ENCODE measurements at places on chromosomes 13 and 19.

GRCh38 chr13:71672512-71672911 lies 194.5 kb downstream of the DACH1 start:
- DNase-seq, result no peak

- no peak for DNase-seq
Measured at GRCh38 chr19:34319785-34320184, 45.2 kb upstream of the GPI start.

- no peak for DNase-seq
Measured at GRCh38 chr19:50331994-50332243, 2.7 kb upstream of the KCNC3 start.

GRCh38 chr13:65454403-65454802 lies 1775.7 kb downstream of the PCDH9 start:
- no peak for DNase-seq

DNA sequence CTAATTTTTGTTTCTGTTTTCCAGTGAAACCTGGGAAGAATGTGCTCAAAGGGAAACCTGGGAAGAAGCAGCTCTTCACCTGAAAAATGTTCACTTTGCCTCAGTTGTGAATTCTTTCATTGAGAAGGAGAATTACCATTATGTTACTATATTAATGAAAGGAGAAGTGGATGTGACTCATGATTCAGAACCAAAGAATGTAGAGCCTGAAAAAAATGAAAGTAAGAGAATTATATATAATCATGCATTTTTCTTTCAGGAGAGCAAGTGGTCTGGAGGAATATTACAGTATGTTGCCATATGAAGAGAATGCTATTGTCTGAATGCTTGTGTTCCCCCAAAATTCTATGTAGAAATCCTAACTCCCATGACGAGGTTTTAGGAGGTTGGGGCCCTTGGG lies 3.4 kb downstream of the NUDT15 start:
- no peak for DNase-seq

- DNase-seq, result no peak
Measured at GRCh38 chr13:78844106-78844505, 185.2 kb upstream of the OBI1 start.

DNA sequence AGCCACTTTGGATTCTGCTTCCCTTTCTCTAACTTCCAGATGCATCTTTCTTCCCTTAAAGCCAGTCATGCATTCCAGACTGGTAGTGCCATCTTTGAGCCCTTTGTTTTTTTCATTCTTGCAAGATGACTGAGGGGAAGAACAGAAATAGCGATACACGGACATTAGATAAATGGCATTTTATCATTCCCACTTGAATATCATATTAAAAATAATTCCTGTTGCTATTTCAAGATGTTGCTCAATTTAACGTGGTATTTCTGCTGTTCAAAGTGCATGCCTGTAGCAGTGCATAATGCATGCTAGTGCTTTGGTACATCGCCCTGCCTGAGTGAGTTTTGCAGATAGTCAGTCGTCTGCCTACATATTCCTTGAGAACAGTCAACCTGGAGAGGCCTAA lies 140.6 kb upstream of the FRY start:
- no peak for DNase-seq

DNA sequence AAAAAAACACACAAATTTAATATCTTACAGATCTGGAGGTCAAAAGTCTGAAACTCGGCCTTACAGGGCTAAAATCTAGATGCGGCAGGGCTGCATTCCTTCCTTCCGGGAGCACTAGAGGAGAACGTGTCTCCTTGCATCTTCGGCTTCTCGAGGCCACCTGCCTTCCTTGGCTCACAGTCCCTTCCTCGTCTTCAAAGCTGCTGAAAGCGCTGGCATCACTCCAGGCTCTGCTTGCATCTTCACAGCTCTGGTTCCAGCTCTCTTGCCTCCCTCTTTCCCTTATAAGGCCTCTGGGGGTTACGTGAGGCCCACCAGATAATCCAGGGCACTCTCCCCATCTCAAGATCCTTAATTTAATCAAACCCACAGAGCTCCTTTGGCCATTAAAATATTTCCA lies 10.5 kb downstream of the XRCC1 start:
- DNase-seq, result no peak

Data from NCI-H1436 treated with DMSO at 0.1 percent for 48 hours (cell line).